Activated T-helper 2 cell treated with anti-CD3 and anti-CD28 coated beads, Interferon-gamma antibody, Interleukin-2, Interleukin-4, amounts not matched to agents 10 μg/mL and 5 μg/mL and 100 μg/mL, durations not matched to agents 14 hours and 24 hours and 36 hours (primary cell): ENCODE measurements at places on chromosomes 12 and 14.

- no peak for DNase-seq
These were observed 28.3 kb upstream of the CMKLR1 start for GRCh38 chr12:108367436-108367835.

DNA sequence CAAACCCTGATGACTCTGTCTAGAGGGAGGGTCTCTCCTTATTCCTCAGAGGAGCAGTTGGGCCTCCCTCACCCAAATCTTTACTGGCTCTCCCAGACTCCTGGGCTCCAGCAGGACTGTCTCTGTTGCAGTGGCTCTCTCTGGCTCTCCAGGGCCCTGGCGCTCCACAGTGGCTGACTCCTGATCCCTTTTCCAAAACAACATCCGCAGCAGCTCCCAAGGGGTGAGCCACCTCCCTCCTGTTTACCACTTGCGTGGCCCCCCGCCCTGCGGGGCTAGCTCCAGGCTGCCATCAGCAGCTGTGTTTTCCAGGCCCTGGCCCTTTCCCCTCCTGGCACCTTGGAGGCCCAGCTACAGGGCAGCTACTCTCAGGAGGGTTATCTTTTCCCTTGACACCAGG, 123.5 kb downstream of the CALM1 start:
- DNase-seq: no peak

DNA sequence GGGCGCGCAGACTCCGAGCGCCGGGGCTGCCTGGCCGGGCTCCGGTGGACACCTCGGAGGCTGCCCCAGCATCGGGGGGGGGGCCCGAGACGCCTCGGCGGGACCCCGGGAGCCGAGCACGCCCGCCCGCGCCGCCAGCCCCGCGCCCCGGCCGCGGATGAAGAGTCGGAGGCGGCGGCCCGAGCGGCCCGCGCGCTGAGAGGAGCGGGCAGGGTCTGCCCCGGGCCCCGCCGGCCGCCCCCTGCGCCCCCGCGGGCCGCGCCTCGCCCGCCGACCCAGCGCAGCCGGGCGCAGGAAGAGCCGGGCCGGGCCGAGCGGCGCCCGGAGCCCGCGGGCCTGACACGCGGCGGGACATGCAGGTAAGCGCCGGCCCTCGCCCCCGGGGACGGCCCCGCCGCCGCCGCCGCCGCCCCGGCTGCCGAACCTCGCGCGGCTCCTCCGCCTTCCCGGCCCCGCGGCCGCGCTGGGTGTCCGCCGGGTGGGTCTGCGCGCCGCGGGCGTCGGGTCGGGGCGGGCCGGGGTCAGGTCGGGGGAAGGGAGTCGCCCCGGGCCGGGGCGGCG, 63.7 kb downstream of the FBXL14 start:
- DNase-seq: no peak

- no peak for DNase-seq
These were observed 41.9 kb downstream of the EID3 start for GRCh38 chr12:104345234-104346066.

- DNase-seq: no peak
These were observed 237.2 kb downstream of the FBXL14 start for GRCh38 chr12:1357171-1357570.

- DNase-seq: no peak
These were observed 21.8 kb upstream of the KRT8 start for GRCh38 chr12:52926596-52927234.
